ENCODE measurements at places on chromosomes 13 and 19.

DNA sequence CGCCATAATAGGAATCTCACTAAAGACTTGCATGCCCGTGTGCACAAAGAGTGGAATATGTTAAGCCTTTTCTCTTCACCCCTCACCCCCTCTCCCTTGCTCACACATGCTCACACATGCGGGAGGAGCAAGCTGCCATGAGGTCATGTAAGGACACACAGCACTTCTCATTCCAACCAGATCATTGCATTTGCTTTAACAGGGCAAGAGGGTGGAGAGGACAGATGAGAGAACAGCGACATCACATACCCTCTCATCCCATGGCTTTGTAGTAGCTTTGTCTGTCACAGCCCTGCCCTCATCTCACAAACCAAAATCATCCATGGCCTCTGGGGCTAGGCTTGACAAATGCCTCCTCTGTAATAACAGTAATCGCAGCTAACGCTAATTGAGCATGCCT, 145.6 kb upstream of the FRY start:
- DNase-seq: no peak

GRCh38 chr19:28520998-28521568, 691.9 kb downstream of the UQCRFS1 start:
- DNase-seq: no peak

DNA sequence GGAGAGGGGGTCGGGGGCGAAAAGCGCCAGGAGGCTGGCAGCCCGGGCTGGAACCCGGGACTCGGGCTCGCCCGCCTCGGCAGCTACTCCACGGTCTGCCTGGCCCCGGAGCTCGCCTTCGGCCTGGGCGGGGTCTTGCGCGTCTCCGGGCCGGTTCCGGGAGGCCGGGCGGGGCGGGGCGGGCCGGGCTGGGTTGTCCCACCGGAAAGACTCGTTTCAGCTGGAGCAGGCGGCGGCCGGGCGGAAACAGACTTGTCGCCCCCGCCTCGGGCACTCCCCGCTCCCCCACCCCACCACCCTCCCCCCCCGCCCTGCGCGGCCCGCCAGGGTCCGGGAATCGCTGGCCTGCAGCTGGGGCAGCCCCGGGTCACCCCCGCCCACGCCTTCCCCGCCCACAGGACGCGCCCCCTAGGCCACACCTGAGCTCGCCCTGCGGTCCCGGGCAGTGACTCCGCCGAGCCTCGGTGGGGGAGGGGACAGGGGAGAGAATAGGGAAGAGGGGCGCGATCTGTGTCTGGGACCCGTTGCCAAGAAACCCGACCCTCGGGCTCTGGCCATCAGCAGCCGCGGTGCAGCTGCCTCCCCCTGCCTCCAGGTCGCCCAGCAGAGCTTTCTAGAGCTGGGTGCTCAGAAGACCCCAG, 109.4 kb downstream of the KCTD15 start:
- no peak for DNase-seq

DNA sequence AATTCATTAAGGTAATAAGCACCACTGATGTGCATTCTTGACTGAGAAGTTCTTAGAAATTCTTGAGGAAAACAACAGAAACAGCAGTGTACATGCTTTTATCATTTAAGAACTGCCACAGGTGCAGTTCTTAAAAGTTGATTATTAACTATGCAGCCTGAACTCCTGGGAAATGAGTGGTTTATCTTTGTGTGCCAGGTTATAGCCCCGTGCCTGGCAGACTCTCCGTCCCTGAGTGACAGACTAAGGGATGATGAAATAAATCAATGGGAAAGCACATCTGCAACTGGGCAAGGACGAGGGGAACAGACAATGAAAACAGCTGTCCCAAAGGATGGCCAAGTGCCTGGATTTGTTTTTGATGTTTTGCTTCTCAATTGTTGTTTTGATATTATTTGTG, 84.4 kb upstream of the SPATA13 start:
- no peak for DNase-seq

DNA sequence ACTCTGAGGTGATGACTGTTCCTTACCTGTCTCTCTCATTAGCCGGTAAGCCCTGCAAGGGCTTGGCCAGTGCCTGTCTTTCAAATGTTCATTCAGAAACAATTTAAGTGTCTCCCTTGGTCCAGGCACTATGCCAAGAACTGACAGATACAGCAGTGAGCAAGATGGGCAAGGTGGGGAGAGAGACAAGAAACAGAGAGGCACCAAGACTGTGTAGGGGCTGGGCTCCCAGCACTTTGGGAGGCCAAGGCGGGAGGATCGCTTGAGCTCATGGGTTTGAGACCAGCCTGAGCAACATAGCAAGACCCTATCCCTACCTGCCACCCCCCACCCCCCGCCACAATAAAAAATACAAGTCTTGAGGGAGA, 1.3 kb upstream of the CCNE1 start:
- peak; percentile 51 for DNase-seq

GRCh38 chr13:30431269-30431940, 9.1 kb downstream of the UBE2L5 start:
- DNase-seq: no peak

- no peak for DNase-seq
Observed at GRCh38 chr13:31282741-31283455, 83.1 kb downstream of the B3GLCT start.

DNA sequence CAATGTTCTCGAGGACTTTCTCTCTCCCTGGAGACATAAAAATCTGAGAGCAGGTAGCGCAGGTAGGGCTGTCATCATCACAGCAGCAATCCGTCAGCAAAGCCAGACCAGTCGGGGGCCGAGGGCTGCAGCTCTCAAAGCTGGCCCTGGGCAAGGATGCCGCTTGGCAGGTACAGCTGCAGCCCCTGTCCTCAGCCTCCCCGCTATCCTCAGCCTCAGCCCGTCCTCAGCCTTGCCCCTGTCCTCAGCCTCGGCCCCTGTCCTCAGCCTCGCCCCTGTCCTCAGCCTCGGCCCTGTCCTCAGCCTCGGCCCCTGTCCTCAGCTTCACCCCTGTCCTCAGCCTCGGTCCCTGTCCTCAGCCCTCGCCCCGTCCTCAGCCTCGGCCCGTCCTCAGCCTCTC, 10.9 kb downstream of the C13orf46 start:
- no peak for DNase-seq

DNA sequence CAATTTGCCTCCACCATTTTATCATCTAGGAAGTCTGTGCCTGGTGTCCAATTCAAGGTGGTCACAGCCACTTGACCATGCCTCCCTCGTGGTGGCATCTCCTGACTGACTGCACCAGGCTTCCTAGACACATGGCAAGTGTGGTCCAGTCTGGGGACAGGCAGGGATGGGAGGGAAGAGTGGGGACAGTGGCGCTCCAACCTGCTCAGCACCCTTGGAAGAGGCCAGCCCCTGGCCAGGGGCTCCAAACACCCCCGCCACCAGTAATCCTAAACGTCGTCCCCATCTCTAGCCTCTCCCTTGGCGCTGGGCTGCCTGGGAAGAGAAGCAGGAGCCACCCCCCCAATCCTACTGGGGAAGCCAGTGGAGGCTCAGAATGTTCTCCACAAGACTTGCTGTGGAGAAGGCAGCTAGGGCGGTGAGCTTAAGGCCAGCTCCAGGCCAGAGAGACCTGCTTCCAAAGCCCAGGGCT, 2.7 kb downstream of the RPL36 start:
- DNase-seq: no peak

GRCh38 chr19:30089086-30089665, 147.1 kb downstream of the URI1 start:
- no peak for DNase-seq

- no peak for DNase-seq
Observed at GRCh38 chr19:9061879-9062278, 25.0 kb upstream of the OR1M1 start.

DNA sequence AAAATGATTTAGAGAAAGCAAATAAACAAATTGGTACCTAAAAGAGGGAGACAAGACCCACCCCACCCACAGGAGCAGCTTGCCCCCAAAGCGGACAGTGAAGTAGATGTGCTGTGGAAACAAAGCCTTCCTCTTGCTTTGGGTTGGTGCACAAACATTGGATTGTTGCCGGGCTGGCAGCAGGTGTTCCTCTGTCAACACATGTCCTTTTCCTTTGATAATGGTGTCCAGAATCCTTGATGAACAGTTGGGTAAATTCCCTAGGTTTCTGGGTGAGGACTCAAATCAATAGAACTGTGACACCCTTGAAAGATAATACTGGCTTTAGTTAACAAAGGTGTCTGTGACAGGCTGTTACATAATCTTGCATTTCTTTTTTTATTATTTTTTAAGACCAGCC, 311.8 kb downstream of the SPRY2 start:
- DNase-seq: no peak

- no peak for DNase-seq
Observed at GRCh38 chr19:54430306-54431254, 15.3 kb downstream of the TTYH1 start.

- DNase-seq: no peak
Observed at GRCh38 chr13:24747248-24748060, 16.5 kb upstream of the RNF17 start.

DNA sequence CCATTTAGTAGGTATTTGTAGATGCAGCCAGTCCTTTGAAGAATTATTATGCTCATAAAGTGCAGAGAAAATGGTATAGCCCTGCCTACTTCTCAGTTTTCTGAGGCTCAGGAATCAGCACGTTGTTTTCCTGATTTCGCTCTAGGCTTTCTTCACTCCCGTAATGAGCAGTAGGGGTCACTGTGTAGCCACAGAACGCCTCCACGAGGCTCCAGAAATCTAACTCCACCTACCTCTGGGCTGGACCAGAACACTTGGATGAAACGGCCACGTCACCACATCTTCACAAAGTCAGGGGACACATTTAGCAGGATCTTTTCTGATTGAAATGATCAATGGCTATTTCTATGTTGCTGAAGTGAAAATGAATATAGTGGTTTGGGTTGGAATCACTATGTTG, 49.8 kb upstream of the GTF3A start:
- peak; percentile 41 for DNase-seq

- DNase-seq: no peak
Observed at GRCh38 chr13:75621147-75621546, 15.0 kb upstream of the LMO7 start.

GRCh38 chr13:65889368-65889767, 1340.8 kb downstream of the PCDH9 start:
- DNase-seq: no peak

- DNase-seq: no peak
Observed at GRCh38 chr19:58554494-58555368, at the start of gene CHMP2A. Gene CHMP2A (minus strand): TSS chr19:58555105. CDS start chr19:58554212, 893 bp downstream.

DNA sequence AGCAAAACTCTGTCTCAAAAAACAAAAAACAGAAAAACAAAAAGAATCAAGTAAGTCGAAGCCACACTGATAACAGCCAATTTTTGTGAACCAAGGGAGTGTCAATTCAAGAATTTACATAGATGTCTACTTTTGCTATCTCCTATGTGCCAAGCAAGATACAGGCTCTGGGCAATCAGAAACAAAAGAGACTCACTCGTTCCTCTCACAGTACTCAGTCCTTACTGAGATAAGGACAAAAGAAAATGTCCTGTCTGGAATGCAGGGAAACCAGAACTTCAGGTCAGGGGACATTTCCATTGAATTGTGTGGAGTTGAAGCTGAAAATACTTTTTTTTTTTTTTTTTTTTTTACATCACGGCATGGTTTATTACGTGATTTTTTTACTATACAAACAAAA, 53.0 kb downstream of the NLRP12 start:
- DNase-seq: no peak

GRCh38 chr13:99383946-99384345, 76.7 kb upstream of the GPR183 start:
- no peak for DNase-seq

GRCh38 chr19:46134527-46134926, 10.0 kb upstream of the IGFL3 start:
- no peak for DNase-seq

DNA sequence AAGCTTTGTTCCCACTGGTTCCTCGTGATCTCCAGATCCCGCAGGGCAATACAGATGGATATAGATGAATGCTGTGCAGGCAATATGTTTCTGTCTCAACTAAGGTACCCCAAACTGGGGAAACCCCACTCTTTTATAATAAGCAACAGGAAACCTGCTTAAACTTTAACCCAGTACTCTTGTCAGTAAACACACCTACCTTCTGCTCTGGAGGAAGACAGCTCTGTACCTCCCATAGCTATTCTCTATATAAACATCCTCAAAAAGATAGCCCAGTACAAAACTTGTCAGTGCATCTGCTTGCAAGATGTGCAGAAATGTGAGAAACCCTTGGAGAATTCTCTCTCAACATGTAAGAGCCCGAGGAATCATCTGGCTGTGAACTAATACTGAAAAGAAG, 583.6 kb downstream of the OLFM4 start:
- no peak for DNase-seq

DNA sequence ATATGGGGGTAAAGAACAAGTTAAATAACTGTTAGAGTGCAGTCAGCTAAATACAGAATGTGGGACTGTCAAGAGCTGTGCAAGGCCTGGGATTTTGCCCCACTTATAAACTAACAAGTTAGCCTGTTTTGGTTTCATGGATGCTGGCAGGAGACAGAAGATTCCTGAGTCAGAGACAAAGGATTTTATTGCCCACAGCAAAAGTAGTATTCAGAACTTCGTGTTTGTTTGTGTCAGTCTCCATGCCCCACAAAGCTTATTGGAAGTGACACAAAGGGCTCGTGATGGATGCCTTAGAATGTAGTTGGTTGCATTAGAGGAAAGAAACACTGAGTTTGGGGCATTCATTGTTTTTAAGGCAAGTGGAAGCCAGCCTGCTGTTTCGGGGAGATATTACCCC, 22.2 kb upstream of the SPRYD7 start:
- no peak for DNase-seq

DNA sequence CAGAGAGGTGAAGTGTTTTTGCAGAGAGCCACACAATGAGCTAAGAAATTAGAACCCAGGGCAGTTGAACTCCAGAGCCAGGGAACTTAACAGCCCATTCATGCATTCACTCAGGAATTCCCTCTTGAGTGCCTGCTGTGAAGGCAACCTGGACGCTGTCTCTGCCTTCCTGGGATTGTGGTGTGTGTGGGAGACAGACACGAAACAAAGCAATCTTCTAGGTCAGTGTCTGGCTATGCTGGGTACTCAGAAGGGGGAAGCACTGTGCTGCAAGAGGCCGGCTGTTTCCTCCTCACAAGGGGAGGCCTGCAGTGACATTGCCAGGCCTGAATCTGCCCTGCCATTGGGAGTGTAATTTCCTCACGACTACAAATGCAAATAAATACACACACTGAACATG, 9.7 kb downstream of the BCKDHA start:
- no peak for DNase-seq

GRCh38 chr13:102003848-102004570, 397.8 kb downstream of the FGF14 start:
- no peak for DNase-seq

DNA sequence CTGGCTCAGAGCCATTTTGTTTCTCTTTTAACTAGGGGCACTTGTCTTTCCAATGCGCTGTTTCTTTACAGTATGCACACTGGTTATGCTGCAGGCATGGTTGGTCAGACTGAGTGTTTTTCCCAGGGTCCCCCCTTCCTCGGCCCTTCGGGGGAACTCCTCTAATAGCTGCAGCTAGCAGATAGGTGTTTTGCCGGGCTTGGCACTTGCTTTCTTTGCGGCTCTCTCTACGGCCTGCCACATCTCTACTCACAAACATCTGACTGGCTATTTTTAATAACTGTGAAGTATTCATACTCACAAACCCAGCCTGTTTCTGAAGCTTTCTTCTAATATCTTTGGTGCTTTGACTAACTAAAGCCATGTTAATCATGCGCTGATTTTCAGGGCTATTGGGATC, 89.4 kb downstream of the SLC25A15 start:
- DNase-seq: no peak
